ENCODE measurements at places on chromosomes 2 and 18.

DNA sequence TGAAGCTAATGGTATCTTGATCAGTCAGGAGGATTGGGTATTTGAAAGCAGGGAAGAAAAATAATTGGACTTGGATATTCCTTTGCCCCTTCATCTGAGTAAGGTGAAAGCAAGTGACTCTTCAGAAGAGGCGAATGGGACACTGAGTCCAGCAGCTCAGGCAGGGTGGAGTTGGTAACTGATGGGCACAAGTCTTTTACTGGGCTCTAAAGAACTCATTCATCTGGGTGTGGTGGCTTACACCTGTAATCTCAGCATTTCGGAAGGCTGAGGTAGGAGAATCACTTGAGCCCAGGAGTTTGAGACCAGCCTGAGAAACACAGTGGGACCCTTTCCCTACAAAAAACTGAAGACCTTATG, 11.2 kb downstream of the CFLAR start:
- DNase-seq: no peak

- no peak for DNase-seq
These were observed 126.4 kb downstream of the GFPT1 start for GRCh38 chr2:69260666-69261065.

GRCh38 chr2:138280999-138281695, 220.4 kb upstream of the SPOPL start:
- no peak for DNase-seq

DNA sequence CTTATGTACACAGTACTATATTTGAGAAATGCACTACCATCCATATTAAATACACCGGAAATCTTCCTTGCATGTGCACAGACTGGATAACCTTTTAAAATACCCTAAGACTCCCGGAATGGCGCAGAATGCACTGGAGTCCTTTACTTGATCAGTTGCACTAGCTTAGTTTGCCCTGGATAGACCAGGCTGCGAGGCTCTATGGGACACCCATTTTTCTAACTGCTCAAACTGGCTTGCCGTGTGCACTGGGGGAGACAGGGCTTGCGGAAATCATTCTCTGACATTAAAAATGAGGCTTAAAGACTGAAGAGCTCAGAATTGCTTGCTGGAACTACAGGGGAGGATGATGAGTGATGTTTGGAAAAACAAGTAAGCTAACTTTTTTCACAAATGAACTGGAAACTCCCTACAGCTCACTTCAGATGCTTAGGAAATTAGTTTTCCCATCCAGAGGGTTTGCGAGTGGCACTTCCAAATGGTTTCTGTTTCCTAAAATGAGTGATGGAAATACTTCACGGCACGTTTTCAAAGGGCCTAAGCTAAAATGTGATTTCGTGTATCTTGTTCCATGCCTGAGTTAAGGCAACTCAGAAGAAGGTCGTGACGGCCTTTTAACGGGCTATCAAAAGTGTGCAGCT, 2.7 kb downstream of the NCK2 start:
- no peak for DNase-seq

DNA sequence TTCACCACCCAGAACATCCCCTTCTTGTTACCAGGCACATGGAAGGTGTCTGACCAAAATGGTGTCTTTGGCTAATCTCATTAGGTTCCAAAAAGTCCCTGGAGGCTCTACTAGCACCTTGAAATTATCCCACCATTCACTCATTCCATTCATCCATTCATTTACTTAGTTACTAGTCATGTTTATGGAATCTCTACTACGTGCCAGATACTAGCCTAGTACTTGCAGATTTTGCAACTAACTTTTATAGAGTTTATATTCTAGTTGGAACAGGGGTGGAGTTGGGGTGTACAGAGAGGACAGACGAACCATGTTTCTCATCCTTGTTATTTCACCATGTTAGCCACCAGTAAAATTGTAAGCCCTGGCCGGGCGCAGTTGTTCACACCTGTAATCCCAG, 4.0 kb upstream of the NOP58 start:
- no peak for DNase-seq

DNA sequence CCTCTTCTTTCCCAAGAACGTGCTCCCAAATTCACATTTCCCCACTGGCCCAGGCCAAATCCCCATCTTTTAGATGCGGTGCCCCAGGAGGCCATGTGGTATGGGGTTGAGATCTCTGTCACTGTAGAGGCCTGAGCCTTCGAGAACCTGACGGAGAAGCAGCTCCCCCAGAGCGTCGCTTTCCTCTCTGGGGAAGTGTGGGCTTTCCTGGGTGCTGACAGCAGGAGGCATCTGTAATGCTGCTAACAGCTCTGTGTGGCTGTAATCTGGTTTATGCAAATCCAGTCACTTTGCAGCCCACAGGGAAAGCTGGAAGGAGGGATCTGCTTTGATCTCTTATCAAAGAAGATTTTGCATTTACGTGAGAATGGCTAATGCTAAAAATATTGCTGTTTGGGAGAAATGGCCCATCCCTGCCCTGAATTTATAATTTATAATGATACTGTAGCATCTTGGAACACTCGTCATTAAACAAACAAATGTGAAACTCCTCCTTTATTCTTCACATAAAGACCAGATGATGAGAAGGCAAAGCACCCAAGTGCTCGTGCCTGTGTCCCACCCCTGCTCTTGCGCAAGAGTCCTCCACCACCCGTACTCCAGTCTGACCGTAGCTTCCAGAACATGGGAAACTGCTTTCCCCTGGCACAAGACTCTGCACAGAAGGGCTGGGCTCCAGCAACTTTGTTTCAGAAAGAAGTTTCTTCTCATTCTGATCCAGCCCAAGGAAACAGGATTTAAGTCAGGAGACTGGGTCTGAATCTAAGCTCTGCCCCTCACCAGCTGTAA, 109.9 kb upstream of the EPC2 start:
- DNase-seq: no peak

DNA sequence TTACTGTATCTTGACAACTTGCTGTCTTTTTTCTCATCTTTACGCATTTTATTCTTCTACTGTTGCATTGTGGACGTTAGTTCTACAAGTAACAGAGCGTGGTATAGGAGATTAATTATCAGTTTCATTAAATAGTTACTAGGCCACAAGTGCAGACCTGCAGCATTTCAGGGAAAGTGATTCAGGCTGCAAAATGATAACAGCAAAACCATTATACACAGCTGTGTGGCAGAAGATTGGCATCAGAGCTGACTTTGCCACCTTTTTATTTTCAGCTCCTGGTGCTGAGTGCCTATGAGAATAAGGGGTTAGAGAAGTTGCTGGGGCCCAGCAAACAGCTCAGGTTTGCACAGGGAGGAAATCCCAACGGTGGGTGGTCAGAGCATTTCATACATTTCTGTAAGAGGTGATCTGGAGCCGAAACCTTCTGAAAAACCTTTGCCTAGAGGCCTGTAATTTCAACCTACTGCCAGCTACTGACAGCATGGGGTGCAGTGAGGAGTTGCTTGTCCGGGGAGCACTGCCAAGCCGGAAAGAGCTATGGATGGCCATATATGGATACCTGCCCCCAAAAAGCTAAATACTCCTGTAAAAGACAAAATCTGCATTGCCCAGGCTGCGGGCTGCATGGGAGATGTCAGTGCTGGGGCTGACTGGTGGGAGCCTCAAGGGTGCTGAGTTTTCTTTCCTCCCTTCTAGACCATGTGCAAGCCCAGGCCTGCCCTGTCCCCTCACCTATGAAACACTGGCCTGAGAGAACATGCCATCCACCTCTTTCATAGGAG, 2.7 kb upstream of the CCBE1 start:
- no peak for DNase-seq

DNA sequence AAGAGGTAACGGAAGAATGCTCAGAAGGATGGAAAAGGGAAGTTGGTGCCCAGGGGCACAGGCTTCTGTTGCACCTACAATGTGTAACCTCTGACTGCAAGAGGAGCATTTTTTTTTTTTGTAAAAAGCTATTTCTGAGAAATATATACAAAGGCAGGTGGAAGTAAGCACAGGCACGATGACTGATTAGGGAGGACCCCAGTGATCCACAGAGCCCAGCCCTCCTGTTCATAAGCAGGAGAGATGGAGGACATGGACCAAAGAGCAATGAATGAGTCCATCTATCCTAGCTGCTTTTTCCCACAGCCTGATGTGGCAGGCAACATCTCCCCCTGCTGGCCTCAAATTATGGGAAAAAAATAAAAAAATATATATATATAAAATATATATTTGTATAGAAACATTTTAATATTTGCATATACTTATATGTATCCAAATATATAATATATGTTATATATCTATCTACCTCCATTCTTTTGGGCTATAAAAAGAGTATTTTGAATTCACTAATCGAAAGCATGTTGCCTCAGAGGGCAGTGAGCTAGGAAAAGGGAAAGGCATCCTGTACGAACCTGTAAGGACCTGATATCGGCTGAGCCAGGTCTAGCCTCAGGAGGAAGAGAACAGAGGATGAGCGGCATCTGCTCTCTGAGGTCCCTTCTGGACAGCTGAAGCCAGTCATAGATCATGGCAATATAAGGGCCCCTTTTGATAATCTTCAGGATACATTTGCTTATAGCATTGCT, 166.0 kb upstream of the STK17B start:
- DNase-seq: peak; percentile 45

DNA sequence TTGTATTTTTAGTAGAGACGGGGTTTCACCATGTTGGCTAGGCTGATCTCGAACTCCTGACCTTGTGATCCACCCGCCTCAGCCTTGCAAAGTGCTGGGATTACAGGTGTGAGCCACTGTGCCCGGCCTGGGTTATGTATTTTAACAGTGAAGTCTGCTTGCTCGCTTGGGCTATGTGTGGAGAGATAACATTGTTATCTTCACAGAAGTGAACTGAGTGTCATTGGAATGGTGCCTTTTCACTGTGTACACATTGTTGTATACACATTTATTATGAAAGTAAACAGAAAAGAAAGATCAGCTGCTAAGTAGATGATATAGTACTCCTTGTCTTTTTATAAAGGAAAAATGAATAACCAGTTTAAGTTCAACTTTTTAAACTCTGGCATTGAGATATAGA, 30.4 kb downstream of the RNF138 start:
- DNase-seq: no peak

- DNase-seq: no peak
These were observed 19.3 kb upstream of the ODC1 start for GRCh38 chr2:10467401-10467800.

DNA sequence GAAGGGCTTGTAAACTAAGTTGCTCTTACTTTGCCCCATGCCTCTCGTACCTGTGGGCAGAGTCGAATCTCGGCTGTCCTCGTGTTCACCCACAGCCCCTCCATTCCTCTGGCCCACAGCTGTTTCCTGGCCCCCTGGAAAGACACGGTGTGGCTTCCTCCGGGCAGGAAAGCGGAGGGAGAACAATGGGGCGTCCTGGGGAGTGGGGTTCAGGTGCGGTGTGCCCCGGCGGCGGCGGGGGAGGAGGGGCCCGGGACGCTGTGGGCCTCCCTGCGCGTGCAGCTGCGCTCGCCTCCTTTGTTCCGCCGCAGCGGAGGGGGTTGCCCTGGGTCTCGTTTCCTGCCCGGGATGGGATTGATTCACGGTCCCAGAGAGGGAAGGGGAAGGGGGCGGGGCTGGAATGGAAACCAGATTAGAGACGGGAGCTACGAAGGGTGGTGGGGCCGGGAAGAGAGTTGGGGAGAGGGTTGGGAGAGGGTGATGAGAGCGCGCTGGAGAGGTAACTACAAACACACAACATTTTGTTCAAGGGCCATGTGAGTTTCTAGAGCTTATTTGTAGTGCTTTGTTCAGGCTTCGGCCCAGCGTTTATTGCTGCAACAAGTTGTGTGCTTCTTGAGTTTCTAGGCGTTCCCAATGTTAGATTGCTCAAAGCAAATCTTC, 796 bp downstream of the MYO1B start:
- DNase-seq: peak; percentile 5

DNA sequence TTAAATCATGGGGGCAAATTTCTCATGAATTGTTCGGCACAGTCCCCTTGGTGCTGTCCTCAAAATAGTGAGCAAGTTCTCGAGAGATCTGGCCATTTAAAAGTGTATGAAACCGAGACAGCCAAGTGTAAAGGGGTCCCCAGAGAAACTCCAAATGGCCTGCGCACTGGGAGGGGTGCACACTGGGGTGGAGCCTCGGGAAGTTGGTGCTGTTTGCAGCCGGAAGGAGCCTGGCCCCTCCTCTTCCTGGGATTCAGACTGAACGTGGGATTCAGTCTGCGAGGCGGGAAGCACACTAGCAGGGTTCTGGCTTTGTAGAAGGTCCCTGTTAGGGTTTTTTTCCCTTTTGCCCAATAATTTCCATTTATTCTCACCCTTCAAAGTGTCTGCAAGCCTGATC, 48.8 kb downstream of the RABL2A start:
- no peak for DNase-seq

GRCh38 chr2:96404446-96405373, 69.1 kb downstream of the NCAPH start:
- DNase-seq: no peak

- peak; percentile 60 for DNase-seq
These were observed 113.7 kb downstream of the SPTBN1 start for GRCh38 chr2:54569745-54570301.

DNA sequence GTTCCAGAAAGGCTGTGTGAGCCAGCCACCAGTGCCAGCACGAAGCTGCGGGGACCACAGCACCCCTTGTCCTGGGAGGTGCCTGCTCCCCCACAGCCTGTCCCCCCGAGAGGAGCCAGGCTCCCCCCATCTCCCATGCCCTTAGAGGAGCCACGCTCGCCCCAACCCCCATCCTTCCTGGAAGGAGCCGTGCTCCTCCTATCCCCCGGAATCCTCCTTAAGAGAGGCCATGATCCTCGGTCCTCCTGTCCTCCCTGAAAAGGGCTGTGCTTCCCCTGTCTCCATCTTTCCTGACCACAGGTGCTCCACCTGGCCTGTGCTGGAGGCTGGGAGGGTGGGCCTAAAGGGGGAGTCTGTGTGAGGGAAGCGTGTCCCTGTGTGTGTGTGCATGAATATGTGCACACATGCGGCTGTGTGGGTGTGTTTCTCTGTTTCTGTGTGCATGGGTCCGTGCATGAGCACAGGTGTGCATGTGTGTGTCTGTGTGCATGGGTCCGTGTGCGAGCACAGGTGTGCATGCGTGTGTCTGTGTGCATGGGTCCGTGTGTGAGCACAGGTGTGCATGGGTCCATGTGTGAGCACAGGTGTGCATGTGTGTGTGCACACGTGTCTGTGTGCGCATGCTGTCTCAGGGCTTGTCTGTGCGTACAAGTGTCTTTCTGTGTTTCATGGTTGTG, 80.3 kb downstream of the RTP5 start:
- DNase-seq: no peak

DNA sequence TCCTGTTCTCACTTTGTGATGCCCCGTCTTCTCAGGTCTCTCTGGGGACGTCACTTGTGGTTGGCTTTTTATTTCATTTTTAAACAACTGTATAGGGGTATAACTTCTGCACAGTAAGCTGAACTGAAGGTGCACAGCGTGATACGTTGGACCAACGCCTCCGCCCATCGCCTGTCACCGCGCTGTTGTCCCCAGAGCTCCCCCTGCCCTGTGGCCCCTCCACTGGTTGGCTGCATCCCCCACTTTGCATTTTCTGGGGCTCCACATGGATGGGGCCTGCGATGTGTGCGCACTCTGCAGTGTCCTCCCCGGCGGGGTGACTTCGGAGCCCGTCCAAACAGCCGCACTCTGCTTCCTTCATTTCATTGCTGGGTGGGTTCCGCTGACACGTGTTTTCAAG, 14.3 kb downstream of the GPR35 start:
- DNase-seq: no peak

- DNase-seq: no peak
These were observed 22.4 kb downstream of the TWSG1 start for GRCh38 chr18:9356976-9357375.
